ENCODE measurements at places on chromosomes 2 and 18.
A peak's percentile ranks its signal among the peaks of the same experiment; 100 is the strongest.

- DNase-seq, result peak; percentile 49
Measured at GRCh38 chr2:206585335-206585734, 57.0 kb upstream of the FAM237A start.

- DNase-seq, result no peak
Measured at GRCh38 chr2:222239945-222240675, 58.7 kb downstream of the PAX3 start.

DNA sequence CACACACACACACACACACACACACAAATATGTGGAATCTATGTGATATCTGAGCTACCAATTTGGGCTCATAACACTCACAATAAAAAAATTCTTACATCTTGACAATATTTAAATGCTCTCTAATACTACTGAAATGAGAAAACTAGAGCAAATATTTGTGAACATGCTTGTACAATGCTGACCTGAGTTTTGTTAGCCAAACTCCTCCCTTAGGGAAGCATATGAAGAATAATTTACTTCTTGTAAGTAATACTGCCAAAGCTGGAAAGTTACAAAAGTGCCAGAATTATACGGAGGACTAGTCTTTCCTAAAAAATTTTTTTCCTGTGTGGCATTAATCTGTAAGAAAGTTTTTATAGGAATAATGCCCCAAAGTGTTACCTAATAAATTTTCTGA lies 18.5 kb downstream of the MBD2 start:
- no peak for DNase-seq

GRCh38 chr2:79857888-79858287 lies 345.0 kb downstream of the CTNNA2 start:
- DNase-seq, result no peak

- DNase-seq, result no peak
Measured at GRCh38 chr2:35963824-35964223, 391.8 kb upstream of the CRIM1 start.
